ENCODE measurements at places on chromosomes 11 and 22.

DNA sequence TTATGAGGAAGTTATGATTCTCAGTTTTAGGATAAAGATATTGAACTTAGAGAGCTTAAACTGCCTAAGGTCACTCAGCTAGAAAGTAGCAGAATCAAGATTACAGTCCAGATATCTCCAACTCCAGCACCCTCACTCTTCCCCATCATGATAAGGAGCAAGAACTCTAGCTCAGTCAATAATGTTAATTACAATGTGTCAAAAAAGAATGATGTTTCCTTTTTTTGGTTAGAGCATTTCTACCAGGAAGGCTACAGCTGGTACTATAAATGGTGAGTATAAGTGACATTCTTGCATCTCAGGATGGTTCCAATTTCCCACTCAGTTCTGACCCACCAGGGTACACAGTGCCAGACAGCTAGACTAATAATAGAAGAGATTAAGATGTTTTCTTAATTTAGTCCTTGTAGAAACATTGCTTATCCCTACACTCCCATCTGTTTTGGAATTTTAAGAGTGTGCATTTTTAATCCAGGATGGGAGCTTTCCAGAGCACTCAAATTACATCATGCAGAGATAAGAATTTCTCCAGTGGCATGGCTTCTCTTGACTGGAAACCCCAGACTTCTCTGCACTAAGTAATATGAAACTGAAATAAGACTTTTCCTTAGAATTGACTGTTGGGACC, 21.6 kb upstream of the BBOX1 start:
- DNase-seq: no peak

DNA sequence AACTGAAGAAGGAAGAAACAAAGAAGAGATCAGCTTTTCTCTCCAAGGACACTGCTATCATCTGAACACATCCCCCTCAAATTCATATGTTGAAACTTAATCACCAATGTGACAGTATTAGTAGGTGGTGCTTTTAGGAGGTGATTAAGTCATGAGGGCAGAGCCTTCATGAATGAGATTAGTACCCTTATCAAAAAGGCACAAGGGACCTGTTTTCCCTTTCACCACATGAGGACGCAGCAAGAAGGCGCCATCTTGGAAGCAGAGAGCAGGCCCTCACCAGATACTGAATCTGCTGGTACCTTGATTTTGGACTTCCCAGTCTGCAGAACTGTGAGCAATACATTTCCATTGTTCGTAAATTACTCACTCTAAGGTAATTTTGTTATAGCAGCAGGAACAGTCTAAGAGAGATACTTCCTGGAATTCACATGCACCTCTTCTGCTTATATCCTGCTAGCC, 20.9 kb upstream of the CREB3L1 start:
- no peak for DNase-seq

- DNase-seq: no peak
Observed at GRCh38 chr11:92843455-92843854, 126.0 kb upstream of the MTNR1B start.

- DNase-seq: no peak
Observed at GRCh38 chr22:44454113-44454769, 43.8 kb downstream of the RTL6 start.

DNA sequence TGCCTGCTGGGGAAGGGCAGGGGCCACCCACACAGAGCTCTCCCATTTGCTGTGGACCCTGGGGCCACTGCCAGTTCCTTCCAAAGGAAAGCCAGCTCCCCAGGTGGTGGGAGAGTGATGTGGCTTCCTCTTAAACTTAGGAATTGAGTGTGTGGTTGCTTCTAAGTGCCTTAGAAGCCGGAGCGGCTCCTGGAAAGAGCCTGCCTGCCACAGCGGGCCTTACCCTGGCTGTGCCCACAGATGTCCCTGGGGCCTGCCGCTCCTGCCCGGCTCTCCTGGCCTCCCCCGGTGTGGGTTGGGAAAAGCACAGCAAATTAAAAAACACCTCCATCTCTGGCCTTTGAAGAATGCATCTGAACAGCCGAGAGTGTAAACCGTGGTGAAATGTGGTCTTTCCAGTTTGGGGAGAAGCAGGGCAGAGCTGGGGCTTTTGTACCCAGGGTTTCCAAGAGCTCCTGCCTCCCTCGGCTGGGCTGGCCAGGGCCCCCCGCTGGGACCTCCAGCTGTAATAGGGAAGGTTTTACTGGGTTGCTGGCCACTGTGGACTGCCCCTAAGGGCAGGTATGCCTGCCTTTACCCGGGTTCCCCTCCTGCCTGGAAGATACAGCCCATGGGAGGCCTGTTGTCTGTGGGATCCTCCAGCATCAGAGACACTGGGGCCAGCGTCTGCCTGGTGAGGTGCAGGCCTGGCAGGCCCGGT, 30.2 kb downstream of the LRP5 start:
- DNase-seq: no peak

DNA sequence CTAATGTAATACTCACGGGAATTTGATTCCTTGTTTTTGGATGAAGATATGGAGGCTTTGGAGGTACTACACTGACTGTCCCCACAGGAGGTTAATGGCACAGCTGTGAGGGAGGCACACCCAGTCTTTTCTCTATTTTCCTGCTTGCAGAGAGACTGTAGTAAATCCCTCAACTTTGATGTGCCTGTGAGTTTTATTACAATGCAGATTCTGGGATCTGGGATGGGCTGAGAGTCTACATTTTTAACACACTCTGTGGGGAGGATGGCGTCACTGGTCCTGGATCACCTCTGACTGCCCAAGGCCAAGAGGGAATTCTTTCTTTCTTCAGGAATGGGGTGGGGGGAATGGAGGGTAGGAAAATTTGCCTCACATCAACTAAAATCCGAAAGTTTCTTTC, 80.2 kb upstream of the NTM start:
- no peak for DNase-seq

- no peak for DNase-seq
Observed at GRCh38 chr11:116232364-116232828, 540.4 kb downstream of the BUD13 start.

DNA sequence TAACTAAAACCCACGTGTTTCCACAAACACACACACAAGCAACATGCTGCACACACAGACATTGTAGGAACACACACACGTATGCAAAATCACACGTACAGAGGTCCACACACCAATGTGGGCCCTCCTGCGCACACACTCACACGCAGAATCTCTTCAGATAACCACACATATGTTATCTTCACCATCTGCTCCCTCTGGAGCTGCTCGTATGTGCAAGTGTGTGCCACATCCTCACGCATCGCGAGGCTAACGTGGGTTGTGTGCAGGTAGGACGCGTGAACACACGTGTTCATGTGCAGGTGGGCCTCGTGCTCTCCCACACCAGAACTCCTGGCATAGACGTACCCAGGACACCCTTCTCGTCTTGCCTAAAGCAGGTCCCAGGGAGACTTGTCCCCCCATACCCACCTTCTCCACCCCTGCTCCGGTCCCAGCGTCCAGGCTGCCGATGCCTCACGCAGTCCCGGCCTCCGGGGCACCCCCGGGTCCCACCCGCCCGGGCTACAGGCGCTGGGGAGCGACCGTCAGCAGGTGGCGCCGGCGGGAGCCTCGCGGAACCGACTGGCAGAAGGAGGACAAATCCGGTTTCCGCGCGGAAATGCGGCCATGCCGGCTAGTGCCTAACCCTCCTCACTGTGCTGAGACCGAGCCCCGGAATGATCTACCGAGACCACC, 10.3 kb upstream of the IGSF9B start:
- peak; percentile 49 for DNase-seq

DNA sequence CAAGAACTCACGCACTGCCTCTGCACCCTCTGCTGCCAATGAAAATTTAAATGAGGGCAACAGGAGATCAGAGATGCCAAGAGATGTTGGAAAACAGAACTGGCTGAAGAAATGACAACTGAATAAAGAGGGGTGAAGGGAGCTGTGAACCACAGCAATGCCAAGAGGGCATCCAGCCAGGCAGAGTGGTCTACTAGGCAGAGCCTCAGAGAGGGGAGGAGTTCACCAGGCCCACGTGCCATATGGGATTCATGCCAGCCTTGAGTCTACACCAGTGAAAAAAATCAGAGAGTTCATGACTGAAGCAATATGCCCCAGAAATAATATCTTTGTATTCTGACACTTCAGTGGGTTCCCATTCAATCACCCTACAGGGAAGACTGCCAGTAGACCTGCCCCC, 4.4 kb downstream of the APOL2 start:
- DNase-seq: no peak

DNA sequence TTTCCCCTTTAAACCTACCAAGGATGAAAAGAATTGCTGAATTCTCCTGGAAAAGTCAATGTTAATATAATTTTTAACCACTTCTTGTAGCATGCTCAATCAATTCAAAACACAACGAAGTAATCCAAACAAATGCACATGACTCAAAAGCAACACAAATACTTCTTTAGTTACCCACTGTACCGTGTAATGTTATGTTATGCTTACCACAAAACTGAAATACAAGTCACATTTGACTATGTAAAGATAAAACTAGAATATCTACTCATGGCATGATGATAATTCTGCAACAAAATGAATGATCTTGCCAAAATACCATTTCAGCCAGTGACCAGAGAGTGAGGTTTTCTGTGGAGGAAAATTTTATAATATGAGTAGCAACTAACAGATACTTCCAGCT, 587.0 kb downstream of the DLG2 start:
- no peak for DNase-seq

All from activated naive CD4-positive, alpha-beta T cell (primary cell).